MCF 10A (cell line): ENCODE measurements at places on chromosomes 13 and 19.
A peak's percentile ranks its signal among the peaks of the same experiment; 100 is the strongest.

DNA sequence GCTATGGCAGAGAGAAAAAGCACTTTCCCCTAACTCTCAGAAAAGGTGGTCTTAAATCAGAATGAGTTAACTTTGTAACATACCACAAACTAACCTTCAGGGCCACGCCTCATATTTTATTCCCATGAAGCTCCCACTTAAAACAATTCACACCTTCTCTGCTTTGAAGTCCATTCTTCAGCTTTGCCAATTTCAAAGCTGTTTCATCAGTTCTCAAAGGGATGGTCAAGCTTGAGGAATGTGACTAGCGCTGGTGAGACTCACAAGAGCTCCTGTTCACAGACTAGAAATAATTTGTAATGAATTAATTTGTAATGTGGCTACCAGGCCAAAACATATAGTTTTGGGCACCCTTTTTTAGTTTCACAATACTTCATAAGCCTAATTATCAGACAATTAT lies 68.2 kb downstream of the STK24 start:
- peak; percentile 70 for DNase-seq

- DNase-seq, result no peak
Observed at GRCh38 chr19:31575846-31576335, 226.7 kb upstream of the TSHZ3 start.

DNA sequence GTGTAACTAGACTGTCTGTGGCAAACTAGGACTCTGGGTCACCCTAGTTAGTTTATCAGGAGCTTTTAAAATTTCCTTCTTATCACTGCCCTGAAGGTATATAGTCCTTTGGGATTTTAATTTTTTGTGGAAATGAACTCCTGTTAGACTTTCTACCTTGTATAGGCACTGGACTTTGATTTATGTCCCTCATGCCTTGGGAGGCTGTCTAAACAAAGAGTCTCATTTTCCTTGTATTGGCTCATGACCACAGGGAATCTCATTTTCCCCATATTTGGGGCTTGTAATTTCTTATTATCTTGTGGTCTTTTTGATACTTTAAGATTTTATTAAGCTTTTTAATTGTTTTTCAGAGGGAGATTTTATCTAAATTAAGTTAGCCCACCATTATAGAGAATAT lies 21.4 kb downstream of the KCTD4 start:
- DNase-seq, result no peak

- DNase-seq, result no peak
Observed at GRCh38 chr19:45409557-45409920, 3.1 kb downstream of the POLR1G start.

GRCh38 chr13:83633746-83634145 lies 248.5 kb downstream of the SLITRK1 start:
- DNase-seq, result no peak

GRCh38 chr13:59690857-59691500 lies 472.7 kb downstream of the DIAPH3 start:
- DNase-seq, result no peak

DNA sequence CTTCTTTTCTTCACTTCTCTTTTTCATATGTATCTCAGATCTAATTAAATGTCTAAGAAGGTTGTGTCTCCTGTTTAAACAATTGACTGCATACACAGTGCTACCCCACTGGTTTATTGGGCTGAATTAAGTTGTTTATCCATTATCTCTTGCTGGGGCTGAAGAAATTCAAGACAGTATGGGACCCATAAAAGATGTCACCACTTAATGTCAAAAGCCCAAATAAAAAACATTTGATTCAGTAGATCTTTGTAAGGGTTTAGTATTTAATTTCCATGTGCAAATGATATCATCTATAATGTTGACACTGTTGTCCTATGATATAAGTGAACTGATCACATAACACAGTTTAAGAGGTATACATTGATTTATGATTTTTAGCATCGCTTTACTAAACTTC lies 1431.9 kb upstream of the PCDH20 start:
- no peak for DNase-seq

- DNase-seq, result no peak
Observed at GRCh38 chr19:6587093-6587820, 3.7 kb downstream of the CD70 start.

- DNase-seq, result no peak
Observed at GRCh38 chr19:45123440-45123850, 30.5 kb downstream of the PPP1R37 start.

- DNase-seq, result no peak
Observed at GRCh38 chr19:14333101-14333871, 48.0 kb upstream of the ADGRE5 start.

DNA sequence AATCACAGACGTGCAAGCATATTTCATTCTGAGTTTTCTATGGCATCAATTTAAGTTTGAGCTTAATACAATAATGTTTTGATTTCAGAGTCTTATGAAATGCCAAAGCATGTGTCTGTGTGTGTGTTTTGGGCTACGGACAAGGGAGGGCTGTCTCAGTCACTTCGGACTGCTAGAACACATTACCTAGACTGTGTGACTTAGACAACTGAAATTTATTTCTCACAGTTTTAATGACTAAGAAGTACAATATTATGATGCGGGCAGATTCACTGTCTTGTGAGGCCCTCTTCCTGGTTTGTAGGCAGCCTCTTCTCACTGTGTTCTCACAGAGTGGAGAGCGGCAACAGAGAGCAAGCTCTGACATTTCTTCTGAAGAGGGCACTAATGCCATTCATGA lies 1202.0 kb downstream of the EFNB2 start:
- DNase-seq, result no peak

DNA sequence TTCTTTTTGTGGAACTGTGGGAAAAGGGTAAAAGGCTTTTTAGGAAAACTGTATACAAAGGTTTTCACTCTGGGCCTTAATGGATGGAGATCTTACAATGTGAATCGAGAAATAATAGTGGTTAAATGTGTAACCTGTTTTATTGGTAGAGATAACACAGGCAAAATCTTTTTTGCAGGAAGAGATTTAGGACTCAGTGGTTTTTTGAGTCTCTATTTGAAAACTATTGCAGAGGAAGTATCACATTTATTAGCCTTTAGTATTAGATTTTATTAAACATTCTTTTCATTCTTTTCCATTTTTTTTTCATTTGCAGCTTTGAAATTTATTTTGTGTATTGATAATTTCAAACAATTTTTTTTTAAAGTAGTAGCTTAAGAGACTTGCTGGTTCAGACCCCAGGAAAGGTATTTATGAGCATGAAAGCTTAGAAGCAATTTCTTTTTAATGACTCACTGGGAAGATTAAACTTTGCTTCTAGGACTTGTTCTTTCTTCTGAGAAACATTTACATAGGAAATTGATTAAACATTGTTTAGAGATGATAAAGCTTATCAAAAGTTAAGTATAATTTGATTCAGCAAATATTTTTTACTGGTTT lies 10.5 kb downstream of the KLF5 start:
- no peak for DNase-seq

- no peak for DNase-seq
Observed at GRCh38 chr13:39952249-39953233, 297.1 kb downstream of the COG6 start.

GRCh38 chr13:99655351-99656091 lies 154.2 kb downstream of the TM9SF2 start:
- DNase-seq, result peak; percentile 87

DNA sequence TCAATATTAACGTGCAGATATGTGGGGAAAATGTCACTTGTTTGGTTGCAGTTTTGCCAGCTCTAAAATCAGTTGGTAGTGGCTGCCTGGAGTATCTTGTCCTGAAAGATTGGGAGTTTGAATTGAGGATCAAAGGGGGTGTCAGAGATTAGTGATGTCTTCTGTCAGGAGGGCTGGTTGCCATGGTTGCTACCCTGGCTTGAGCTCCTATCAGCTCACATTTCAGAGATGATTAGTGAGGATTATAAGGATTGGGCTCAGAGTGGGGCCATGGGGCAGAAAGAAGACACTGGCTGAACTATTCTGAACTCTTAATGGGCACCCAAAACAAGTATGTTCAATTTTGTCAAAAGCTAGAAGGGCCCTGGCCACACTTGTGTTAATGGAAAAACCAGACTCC lies 95.5 kb upstream of the RNF113B start:
- DNase-seq, result no peak

- DNase-seq, result peak; percentile 62
Observed at GRCh38 chr13:43802511-43802910, 15.7 kb upstream of the ENOX1 start.

GRCh38 chr13:110107568-110108347 lies 199.2 kb downstream of the COL4A1 start:
- no peak for DNase-seq

GRCh38 chr19:11365557-11366117 lies 8.8 kb upstream of the SWSAP1 start:
- DNase-seq, result no peak

GRCh38 chr19:1408300-1409203 lies 1.2 kb downstream of the DAZAP1 start:
- peak; percentile 35 for DNase-seq

DNA sequence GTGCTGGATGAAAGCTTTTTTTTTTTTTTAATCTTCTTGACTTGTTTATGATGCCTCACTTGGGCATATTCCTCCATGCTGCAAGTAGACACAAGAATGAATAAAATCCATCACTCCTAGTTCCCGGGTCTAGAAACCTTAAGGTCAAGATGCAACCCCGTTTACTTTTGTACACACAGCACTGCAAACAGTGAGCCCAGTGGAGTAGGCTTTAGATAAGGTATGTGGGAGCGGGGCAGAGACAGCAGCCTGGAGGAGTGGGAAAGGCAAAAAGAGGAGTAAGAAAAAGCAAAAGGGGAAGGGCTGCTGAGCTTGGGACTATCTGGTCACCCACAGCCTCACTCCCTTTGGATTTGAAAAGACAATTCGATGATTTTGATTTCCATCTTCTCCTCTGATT lies 429.8 kb upstream of the ARGLU1 start:
- DNase-seq, result no peak

DNA sequence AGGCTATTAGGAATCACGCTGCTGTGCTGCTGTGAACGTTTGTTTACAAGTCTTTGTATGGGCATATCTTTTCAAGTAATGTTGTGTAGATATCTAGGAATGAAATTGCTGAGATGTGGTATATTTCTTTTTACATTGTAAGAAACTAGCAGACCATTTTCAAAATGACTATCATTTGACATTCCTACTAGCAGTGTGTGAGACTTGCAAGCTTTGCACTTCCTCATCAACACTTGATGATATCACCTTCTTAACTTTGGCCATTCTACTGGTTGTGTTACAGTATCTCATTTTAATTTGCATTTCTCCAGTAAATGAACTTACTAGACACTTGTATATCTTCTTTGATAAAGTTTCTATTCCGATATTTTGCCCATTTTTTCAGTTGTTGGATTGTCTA lies 12.1 kb downstream of the METTL21C start:
- DNase-seq, result no peak

GRCh38 chr19:5024282-5024681 lies 55.4 kb downstream of the KDM4B start:
- DNase-seq, result no peak

DNA sequence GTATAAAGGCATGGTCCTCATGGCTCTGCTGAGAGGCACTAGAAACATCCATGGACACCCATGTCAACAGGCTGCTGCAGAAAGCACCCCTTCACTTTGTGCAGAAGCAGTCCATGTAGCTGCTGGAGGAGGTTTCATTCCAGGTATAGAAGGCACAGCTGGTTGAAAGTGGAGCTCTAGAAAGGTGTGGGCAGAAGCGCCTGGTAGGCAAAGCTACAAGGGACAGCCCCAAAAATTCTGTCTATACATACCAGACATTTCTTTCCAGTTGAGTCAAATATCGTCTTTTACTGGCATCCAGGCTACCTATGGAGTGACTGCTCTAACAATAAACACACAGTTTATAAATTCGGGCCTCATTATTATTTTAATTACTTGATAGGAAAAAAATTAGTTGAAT lies 129.3 kb downstream of the ENOX1 start:
- DNase-seq, result no peak

DNA sequence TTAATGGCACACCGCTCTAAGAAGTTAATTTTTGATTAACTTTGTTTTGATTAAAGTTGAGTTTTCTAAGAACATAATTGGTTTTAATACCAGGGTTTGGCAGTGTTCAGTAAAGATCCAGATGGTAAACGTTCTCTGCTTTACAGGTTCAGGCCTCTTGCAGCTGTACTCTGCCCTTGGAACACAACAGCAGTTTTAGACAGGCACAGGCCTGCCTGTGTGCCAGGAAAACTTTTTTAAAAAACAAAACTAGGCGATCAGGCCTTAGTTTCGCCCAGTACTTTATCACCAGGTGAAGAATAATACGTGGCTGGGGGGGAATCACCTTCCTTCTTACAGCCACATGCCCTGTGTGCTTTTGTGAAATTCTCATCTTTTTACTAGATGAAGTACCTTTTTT lies 38.0 kb upstream of the TEX29 start:
- DNase-seq, result no peak

DNA sequence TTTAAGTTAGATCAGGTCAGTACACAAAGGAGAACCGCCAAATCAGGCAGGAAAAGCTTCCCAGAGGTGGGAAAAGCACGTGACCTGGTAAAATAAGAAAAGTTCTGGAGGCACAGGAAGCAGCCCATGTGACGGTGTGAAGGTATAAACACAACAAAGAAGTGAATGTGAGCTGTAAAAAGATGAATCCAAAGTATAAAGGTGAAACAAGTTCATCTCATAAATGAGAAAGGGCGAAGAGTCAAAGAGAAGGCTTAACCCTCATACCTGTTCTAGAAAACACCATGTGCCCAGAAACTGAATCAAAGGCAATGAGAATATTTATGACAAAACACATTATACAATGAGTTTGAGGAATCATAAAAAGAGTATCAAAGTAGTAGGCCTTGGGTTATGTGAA lies 47.0 kb downstream of the USP12 start:
- DNase-seq, result no peak

- DNase-seq, result no peak
Observed at GRCh38 chr13:73876323-73876722, 257.9 kb downstream of the KLF12 start.

DNA sequence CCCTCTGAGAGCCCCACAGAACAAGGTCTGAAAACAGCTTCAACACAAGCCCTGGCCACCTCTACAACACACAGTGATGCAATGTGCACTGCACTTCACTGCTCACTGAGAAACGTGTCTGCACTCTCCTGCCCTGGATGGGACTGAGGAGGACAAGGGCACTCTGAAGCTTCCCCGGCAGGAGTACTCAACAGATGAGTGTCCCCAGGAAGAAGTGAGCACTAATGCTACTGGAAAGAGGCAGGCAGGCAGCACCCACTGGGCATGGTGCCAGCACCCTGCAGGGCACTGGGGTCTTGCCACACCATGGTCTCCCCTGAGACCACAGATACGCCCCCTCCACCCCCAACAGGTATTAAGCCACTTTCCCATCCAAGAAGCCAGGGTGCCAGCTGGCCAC lies 17.7 kb upstream of the SLC35E1 start:
- no peak for DNase-seq

GRCh38 chr13:40495621-40496001 lies 170.8 kb downstream of the FOXO1 start:
- DNase-seq, result no peak

- no peak for DNase-seq
Observed at GRCh38 chr13:87677496-87678371, 6.6 kb downstream of the SLITRK5 start.

- DNase-seq, result no peak
Observed at GRCh38 chr13:110578363-110578762, 16.8 kb upstream of the RAB20 start.

DNA sequence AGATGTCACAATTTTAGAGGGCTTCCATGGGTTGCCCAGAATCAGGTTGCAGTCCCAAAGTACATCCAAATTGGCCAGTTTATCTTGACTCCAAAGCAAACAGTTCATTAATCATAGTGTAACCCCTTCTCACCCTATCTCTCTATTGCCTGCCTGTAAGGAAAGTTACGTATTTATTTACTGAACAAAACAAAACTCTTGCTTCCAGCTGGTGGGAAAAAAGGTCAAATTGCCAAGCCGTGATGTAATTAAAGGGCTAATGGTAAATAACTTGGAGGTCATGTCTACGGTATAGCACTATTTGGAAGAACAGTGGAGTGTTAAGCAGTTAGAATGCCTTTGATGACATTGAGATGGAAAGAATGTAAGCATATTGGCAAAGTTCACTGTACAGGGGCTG lies 214.0 kb downstream of the DLEU7 start:
- no peak for DNase-seq
